ENCODE measurements at places on chromosomes 5 and 9.

DNA sequence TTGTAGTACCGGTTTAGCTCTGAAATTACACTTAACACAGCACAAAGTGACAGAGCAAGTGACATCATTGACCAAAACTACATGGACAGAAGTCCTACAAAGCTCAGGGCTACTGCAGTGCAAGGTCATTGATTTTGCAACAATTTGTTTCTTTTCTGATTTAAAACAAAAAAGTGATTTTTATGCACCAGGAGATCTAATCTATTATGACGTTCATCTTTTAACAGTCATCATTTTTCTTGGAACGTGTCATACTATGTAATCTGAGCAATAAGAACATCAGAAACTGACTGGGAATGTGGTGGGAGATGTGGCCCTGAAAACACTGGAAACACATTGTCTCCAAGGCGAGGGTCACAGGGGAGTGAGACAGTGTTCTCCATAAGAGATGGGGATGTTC is 17.4 kb upstream of the ZFAND5 start:
- no peak for DNase-seq

GRCh38 chr5:35476036-35476435 is 141.6 kb upstream of the SPEF2 start:
- DNase-seq: no peak

DNA sequence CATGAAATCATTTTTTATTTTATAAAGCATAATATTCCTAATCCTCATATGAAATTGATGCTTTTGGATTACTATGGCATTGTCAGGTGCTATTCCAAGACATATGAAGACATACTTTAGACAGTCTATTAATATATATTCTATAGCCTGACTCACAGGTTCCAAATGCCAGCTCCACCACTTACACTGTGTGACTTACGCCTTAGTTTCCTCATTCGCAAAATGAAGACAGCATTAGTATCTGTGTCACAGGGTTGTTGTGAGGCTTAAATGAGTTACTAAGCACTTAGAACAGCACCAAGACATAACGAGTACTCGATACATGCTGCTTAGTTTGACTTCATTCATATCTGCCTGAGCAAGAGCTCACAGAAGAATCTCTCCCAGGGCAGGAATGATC is 132.2 kb upstream of the PTGER4 start:
- no peak for DNase-seq

- DNase-seq: no peak
Observed at GRCh38 chr9:110744715-110745384, 76.3 kb downstream of the MUSK start.

GRCh38 chr5:104611135-104611767 is 1048.7 kb upstream of the NUDT12 start:
- no peak for DNase-seq

DNA sequence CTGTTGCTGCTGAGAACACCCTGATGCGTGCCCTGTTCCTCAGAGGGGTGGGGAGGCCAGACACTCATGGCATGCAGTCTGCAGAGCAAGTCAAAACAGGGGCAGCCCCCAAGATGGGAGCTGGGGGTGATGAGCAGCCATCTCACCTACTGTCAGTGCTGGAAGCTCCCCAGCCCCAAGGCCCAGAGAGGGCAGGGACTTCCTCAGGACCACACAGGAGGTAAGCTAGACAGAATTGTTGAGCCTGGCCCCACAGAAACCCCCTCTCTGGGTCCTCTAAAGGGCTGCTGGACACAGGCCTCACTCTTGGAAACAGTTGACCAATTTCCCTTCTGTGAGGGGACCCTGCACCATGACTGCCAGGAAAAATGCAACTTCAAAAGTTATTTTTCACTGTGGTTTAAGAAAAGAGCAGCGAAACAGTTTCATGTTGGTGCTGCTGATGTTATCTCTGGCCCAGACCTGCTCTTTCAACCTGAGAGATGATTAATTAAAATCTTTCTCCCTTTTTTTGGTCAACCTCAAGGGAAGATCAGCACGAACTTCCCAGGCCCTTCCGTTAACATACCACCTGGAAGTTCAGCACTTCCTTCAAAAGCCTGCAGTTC is 9.6 kb downstream of the CSF2 start:
- DNase-seq: no peak

- no peak for DNase-seq
Observed at GRCh38 chr5:83720836-83721537, at the start of gene HAPLN1. TSS of gene HAPLN1 (minus strand) at chr5:83720855. CDS start at chr5:83673523, 47,332 bp downstream.

- no peak for DNase-seq
Observed at GRCh38 chr5:148972974-148973374, 89.9 kb downstream of the SH3TC2 start.

DNA sequence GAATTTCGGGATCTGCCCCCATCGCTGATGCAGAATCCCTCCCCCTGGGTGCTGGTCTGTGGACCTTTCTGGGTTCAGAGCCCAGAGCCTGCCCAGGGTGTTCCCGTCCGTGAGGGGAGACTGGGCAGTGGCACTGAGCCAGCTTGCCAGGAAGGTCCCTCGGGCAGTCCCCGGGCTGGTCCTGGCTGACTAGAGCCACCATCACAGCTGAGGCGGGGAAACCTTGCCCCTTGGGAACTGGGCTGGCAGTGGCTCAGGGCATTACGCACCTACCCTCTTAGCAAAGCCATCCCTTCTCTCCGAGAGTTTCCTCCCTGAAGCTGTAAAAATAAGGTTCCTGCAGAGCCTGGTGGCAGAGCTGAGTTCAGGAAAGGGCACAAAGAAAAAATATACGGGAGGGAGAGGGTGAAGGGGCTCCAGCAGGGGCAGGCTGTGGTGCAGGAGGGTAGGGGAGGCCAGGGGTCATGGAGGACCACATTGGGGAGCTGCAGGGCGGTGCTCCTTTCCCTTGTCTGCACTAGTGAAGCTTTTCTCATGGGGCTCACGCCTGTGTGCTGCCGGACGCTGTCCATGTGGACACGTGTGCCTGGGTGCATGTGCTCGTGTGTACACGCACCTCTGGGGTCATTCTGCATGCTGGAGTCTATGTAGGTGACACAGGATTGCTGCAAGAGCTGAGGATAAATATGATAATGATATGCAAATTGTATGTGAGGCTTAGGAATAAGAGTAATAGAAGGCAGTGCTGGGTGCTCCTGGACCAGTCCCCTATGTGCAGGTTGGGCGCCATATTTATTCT is 118.9 kb downstream of the LHX2 start:
- DNase-seq: no peak

DNA sequence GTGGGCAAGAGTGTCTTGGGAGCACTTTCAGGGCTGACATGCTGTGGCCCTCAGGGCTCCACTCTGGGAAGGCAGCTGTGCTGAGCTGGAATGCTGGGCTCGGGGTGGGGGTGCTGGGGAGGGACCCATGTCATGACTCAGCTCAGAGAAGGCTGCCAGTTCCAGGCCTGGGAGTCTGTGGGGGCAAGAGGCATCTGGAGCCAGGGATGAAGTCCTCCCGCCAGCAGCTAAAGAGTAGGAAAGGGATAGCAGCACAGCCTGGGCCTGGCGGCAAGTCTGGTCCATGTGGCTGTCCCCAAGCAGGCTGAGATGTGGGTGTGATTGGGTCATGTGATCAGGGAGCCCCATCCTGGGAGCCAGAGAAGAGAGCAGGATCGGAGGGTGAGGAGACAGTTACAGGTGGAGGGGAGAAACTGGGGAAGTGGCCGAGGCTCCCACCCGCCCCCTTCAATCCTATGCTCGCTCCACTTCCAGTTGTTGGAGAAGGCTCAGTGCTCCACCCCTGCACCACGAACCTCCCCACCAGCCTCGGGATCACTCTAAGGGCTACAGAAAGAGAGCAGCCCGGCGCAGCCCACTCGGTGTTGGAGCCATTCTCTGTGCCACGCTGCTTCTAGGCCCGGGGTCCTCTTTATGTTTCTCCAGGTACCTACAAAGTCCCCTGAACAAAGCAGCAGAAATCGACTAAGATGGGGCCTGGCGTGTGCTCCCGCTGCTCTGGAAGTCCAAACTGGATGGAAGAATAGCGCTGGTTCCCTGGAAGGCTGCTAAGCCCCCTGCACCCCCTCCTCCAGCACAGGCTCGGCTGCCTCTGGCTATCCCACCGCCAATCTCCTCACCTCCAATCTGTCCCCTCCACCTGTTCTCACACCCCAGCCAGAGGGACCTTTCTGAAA is 12.0 kb downstream of the PDGFRB start:
- no peak for DNase-seq

DNA sequence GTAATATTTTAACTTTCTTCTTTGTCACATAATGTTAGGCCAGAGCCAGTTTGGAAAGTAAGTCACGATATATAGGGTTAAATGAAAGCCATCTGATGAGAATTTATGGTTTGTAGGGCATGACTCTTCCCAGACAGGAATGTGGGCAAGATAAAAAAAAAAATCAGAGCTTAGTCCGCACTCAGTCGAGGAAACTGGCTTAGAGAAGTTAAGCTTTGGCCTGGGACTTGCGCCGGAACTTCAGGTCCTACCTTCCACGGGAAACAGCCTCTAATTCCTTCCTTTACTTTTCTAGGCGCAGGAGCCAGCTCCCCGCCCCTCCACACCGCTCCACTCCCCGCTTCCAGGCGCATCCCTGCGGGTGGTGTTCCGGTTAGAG is 475 bp downstream of the DDX31 start:
- no peak for DNase-seq

DNA sequence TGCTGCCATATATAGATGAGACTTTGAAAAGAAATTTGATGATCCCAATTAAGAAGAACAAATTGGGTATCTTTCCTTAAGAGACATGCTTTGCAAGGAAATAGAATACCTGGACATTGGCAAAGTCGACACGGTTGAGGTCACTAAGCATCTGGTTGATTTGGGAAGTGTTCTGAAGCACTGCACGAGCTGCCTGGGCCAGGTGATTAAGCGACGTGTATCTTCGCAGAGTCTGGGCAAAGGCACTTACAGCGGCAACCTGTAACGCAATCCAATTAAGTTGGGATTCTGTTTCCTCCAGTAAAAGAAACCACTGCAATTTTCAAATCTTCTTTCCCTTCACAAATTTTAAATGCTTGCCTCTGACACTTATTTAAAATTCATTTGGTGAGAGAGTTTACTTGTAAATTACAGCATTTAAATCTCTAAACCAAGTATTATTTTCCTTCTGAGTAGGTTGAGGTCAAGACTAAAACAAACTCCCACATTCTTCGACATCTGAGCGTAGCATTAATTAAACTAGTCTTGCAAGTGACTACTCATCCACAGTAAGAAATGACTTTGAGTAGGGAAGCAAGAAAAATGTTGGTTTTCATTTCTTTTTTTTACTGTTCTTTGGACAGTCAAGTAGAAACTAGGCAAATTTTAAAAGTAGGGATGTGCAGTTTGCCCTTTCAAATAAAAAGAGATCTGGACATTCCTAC is 262.8 kb downstream of the RFX3 start:
- DNase-seq: no peak

GRCh38 chr9:116628716-116629115 is 58.4 kb upstream of the TRIM32 start:
- DNase-seq: no peak

- peak; percentile 51 for DNase-seq
Observed at GRCh38 chr5:88785746-88786565, 97.0 kb downstream of the MEF2C start.

- no peak for DNase-seq
Observed at GRCh38 chr9:96874947-96875460, 20.7 kb upstream of the ZNF782 start.

DNA sequence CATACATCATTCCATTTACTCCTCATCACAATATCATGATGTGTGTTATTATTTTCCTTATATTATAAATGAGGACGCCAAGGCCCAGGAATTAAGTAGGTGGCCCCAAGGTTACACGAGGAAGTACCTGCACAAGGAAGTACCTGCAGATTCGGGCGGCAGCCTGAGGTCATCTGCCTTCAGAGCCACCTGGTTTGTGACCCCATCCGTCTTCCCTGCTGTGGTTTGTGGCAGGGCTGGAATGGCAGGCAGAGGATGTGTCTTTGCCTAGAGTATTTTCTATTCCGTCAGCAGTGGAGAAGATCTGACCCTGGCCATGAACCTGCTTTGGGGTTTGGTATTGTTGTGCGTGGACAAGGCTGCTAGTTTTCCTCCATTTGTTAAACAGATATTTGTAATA is 59.7 kb downstream of the PDZD2 start:
- no peak for DNase-seq

GRCh38 chr9:105242557-105242956 is 1.9 kb upstream of the SLC44A1 start:
- DNase-seq: no peak

DNA sequence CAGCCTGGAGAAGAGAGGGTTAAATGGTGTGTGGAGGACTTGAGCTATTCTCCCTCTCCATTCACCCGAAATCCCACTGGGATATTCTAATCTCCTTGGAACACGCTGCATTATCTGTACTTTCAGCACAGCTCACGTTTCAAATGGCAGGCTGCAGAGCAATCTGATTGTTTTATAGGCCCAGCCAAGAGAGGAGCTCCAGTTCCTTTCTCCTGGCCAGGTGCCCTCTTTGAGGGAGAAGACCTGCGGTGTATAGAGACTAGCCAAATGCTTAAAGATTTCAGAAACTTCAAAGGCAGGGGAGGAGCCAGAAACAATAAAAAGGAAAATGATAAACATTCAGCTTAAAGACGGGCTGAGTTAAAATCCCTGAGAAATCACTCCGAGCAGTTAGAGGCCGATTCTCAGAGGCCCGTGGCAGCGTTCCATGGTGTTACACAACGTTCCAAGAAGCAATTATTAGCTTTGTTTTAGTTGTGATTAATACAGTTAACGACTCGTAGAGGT is 564.0 kb upstream of the KLF4 start:
- peak; percentile 36 for DNase-seq

- DNase-seq: no peak
Observed at GRCh38 chr5:81895307-81895706, 76.5 kb upstream of the ATG10 start.

DNA sequence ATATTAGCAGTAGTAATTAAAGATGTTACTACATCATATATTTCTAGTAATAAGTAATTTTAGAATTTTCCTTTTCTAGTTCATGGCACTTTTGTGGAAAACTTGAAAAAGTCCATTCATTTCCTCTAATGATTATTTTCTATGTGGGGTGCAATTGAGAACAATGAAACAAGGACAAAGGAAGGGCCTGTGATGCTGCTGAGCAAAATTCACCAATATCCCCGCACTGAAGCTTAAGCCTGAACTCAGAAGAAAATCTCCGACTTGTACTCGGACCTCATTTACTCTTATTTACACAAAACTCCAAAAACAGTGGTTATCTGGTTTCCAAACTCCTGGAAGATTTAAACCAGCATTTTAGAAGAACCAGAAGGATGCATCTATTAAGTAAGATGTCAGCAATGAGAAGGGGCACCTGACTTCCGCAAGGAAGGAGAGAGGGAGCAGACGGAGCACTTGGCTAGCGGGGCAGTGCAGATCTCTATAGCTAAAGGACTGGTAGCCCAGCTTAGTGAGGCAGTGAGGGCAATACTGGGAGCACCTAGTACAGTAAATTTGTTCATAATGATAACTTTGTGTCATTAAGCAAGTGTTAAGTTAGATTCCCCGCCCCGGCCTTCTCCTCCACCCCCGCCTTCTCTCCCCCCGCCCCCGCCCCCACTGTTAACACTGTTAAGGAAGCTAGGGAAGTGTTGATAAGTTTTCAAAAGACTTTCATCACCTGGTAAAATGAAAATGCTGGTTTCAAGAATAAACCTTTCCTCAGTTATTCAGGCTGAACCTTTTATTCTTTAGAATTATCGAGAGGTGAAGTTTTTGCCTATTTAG is 123.3 kb downstream of the ZSWIM6 start:
- DNase-seq: no peak
